ENCODE measurements at places on chromosomes 1 and 21.

DNA sequence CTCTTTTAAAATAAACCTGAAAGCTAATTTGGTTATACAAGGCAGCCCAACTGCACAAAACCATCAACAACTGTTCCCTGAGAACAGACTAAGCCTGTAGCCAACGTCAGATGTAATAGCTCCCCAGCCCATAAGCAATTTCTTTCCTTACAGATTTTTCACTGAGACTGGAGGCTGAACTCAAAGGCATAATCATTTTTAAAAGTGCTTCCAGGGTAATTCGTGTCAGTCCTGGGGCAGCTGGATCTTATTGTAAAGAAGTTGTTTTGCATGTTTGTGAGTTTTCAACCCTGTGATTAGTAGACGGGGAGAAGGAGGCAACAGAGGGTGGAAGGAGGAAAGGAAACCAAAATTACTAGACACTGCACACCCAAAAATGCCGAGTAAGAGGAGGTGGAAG, 3.2 kb downstream of the DPT start:
- H3K4me1 ChIP-seq = no peaks in the 10 kb centered on the region
- H3K27me3 ChIP-seq = no peaks in the 10 kb centered on the region
- peak overlapping the region; percentile 18 for H3K27ac ChIP-seq
- no peaks in the 10 kb centered on the region for H3K36me3 ChIP-seq
- no peak overlapping the region for H3K4me3 ChIP-seq

GRCh38 chr1:230507236-230507635, 81.1 kb upstream of the PGBD5 start:
- DNase-seq = no peak
- no peak overlapping the region for H3K4me3 ChIP-seq
- no peaks in the 10 kb centered on the region for H3K4me1 ChIP-seq

GRCh38 chr1:24849672-24850295, 80.3 kb downstream of the RUNX3 start:
- H3K27ac ChIP-seq = no peak overlapping the region
- H3K36me3 ChIP-seq = peaks cover 6% of the 10 kb centered on the region
- H3K27me3 ChIP-seq = no peaks in the 10 kb centered on the region
- H3K4me3 ChIP-seq = no peak overlapping the region

DNA sequence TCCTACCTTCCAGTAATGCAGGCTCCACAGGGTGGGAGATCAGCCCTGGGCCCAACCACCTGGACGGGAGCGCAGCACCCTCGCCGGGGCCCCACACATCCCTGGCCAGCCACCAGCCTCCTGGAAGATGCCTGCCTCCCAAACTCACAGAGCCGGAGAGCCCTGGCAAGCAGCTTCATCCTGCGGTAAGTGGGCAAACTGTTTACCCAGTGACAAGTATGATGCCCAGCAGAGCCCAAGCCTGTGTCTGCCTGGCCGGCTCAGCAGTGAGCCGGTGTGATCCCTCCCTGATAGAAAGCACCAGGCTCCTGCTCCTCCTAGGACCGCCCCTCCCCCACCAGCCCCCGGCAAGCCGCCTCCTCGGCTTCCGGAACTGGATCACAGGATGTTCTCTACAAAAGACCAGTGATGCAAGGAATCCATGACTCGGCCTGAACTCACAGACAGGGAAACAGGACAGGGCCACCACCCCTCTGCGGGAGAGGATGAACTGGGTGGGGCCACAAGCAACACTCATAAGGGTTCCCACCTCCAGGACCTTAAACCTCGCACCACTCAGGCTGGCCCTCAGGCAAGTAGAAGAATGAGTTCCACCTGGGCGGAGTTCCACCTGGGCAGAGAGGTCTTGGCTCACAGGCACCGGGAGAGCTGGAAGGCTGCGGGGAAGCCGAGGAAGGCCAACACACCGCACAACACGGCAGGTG, 7.9 kb downstream of the ACOT7 start:
- no peak for DNase-seq
- H3K27me3 ChIP-seq = no peaks in the 10 kb centered on the region
- no peak overlapping the region for H3K27ac ChIP-seq
- H3K4me3 ChIP-seq = no peak overlapping the region
- no peaks in the 10 kb centered on the region for H3K36me3 ChIP-seq

- peaks cover 27% of the 10 kb centered on the region for H3K36me3 ChIP-seq
- H3K4me3 ChIP-seq = no peak overlapping the region
These were observed 38.6 kb downstream of the CLEC20A start for GRCh38 chr1:178458203-178458602.

- H3K36me3 ChIP-seq = no peaks in the 10 kb centered on the region
- H3K27ac ChIP-seq = no peak overlapping the region
- H3K4me1 ChIP-seq = peaks cover 8% of the 10 kb centered on the region
- no peak overlapping the region for H3K4me3 ChIP-seq
- no peak for DNase-seq
These were observed 59.8 kb downstream of the PTPN14 start for GRCh38 chr1:214491468-214492146.

Measured in tibial nerve (tissue), 4 donors.